GM10248 (cell line): ENCODE measurements at places on chromosomes 5 and 9.

DNA sequence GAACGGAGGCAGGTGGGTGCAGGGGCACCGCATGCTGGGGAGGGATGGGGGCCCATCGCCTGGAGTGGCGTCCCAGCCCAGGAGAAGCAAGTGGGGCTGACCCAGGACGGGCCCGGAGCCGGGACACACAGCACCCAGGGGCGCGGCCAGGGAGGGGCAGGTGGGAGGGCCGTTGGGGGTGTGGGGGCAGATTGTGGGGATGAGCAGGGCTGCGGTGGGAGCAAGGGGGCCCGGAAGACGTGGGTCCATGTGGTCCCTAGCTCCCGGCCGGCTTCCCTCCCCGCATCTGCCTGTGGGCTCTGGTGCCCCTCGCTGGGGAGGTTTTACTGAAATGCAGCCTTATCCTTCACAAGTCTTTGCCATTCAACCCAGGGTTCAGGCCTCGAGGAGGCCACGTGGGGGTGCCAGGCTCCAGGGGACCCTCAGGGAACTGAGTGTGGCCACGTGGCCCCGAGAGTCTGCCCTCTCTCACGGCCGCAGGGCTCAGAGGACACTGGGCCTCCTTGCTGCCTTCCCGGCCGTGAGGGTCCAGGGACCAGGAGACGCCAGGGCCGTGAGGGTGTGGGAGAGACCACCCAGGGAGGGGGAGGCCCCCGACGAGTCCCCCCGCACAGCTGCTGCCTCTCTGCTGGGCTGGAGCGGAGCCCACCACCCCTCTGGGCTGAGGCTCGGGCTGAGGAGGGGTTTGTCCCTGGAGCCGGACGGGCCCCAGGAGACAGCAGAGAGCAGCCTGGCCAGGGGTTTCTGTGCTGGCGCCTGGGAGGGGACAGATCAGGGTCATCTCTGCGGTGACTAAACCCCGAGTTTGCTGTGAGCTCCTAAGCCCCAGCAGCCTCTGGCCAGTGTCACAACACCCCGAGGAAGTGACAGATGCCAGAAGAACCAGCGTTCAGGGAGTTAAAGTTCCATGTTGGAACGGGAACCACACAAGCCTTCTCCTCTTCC, 35.2 kb downstream of the SLC9A3 start:
- no peak for DNase-seq

GRCh38 chr5:175671013-175671412, 13.1 kb downstream of the HRH2 start:
- no peak for DNase-seq

- no peak for DNase-seq
Measured at GRCh38 chr5:104793755-104794080, 1231.1 kb upstream of the NUDT12 start.

GRCh38 chr5:1294835-1295649, at the start of gene TERT:
TERT (minus strand) TSS chr5:1295068; CDS start chr5:1294989, 79 bp downstream.
- peak; percentile 70 for DNase-seq
